ENCODE measurements at places on chromosomes 16 and 17.

DNA sequence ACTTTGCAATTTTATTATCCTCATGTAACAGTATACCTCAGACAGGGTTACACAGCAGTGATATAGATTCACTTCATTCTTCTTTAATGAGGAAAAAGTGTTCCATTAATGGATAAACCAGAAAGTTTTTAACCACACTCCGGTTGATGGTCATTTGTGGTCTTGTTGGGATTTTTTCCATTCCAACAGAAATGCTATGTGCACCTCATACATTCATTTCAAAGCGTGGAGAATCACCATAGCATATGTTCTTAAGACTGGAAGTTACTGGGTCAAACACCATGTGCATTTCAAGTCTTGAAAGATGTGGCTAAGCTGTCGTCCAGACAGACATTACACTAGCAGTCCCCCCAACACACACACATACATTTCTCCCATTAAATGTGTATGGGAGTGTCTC, 245.8 kb upstream of the CDH5 start:
- no peak for DNase-seq

DNA sequence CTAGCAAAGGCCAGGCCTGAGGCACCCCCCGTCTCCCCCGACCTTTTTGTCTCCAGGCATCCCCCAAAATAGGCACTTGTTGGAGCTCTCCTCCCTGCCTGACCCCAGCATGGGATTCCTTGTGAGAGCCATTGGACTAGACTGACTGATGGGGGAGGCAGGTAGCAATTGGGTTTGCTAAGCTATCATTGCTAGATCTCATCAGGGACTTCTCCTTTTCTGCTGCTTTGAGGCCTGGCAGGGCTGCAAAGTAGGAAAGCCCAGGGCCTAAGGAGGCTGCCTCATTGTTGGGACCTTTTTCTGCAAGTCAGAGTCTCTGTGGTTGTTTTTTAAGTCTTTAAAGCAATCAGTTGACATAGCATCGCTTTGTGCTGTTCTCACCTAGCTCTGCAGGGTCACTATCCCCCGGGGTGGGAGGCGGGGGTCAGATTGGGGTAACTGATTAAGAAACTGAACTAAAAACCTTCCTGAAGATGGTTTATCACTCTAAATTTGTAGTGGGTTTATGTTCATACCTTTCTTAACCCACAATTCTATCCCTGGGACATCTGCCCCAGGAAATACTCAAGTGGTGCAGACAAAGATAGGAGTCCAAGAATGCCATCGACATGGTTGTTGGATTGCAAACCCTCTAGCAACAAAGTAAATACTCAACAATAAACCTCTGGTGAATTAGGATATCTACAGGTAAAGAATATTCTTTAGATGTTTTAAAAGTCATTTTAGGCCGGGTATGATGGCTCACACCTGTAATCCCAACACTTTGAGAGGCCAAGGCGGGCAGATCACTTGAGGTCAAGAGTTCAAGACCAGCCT, 28.0 kb downstream of the LLGL2 start:
- no peak for DNase-seq

- no peak for DNase-seq
These were observed 7.3 kb upstream of the SLX4 start for GRCh38 chr16:3618769-3619141.

GRCh38 chr16:89037261-89038152, 56.1 kb upstream of the ACSF3 start:
- DNase-seq, result peak; percentile 34

- no peak for DNase-seq
These were observed 4.6 kb upstream of the PMP22 start for GRCh38 chr17:15269780-15270089.

DNA sequence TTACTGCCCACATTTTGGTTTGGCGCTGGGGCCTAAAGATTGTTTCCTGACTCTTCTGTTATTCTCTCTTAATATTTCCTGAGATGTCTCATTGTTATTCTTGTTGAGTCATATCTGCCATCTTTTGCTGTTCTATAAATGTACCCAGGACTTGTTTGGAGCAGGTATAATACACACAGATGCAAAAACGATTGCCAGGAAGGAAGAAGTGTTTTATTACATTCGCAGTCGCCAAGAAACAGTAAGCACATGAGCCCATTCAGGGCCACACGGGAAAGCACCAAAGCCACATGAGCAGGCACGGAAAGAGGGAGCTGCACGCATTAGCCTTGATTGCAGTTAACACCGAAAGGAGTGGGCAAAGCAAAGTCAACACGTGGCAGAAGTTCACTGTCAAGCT, 70.2 kb downstream of the ARHGAP44 start:
- no peak for DNase-seq

Measured in activated CD4-positive, alpha-beta T cell treated with anti-CD3 and anti-CD28 coated beads, Interleukin-2, amount 50 U/mL, for 1 hour (primary cell).